ENCODE measurements at places on chromosomes 11 and 22.

DNA sequence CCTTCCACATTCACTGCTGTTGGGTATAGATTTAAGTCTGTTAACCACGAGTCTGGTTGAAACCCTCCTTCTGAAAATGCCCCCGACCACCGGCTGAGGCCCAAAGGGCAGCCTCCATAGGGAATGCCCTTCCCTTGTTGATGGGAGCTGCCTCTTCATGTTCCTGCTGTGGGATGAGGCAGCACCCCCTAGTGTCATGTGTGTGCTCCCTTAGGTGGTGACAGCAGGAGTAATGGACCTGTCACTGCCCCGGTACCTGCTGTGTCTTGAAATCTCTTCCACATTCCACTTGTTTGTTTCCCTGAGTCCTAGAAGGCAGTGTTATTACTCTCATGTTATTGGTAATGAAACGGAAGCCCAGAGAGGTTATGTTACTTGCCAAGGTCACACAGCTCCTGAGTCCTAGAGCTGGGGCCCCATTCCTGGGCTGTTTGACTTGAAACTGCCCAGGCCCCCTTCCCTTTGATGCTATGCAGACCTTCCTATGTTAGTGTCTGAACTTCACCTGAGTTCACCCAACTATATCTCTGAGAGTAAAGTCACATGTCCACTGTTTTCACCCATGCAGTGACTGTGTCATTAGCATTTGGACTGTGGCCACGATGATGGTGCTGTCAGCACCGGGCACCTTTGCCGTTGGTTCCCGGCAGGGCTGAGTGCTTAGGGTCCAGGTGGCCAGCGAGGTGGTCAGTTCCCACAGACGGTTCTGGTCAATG is 234.3 kb downstream of the TBC1D22A start:
- DNase-seq, result no peak

DNA sequence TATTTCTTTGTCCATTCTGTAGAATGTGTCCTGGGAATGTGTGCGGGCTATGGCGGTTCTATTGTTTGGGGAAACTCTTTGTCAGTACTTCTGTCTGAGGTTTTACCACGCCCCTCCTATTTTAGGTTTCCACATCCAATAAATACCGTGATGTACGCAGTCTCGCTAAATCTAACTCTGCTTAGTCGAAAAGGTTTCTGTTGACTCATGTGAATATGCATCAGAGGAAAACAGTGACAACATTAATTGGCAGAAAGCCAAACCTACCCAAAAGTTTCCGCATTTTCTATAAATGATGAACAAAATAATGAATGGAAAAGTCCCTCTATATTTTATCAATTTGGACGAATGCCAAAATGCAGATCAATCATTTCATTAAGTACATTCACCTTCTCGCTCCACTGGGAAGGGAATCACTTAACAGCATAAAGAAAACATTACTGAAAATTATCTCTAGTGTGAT is 143.4 kb downstream of the MAML2 start:
- peak; percentile 39 for DNase-seq

DNA sequence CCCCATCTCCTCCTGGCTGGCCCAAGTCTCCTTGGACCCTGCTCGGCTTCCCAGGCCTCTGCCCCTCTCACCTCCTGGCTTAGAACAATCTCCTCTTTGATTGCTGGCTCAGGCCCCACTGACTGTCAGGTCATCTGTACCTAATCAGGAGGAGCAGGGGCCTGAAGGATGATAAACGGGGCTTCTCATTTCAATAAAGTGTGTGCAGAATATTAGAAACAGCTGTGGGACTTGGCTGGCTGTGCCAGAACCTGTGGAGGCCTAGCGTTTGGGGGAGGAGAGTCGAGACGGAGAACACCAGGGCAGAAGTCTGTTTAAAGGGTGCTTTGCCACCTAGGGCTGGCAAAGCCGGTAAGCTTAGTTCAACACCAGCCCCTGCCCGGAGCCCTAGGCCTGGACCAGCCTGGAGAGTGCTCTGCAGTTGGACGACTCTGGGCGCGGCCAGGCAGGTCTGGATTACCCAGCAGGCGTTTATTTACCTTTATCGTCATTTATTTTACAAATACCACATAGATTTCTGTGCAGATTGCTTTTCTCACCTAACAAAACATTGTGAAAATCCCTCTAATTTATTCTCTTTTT is 10.1 kb upstream of the VSIG10L2 start:
- no peak for DNase-seq

GRCh38 chr22:33666279-33666960 is 253.9 kb downstream of the LARGE1 start:
- no peak for DNase-seq

DNA sequence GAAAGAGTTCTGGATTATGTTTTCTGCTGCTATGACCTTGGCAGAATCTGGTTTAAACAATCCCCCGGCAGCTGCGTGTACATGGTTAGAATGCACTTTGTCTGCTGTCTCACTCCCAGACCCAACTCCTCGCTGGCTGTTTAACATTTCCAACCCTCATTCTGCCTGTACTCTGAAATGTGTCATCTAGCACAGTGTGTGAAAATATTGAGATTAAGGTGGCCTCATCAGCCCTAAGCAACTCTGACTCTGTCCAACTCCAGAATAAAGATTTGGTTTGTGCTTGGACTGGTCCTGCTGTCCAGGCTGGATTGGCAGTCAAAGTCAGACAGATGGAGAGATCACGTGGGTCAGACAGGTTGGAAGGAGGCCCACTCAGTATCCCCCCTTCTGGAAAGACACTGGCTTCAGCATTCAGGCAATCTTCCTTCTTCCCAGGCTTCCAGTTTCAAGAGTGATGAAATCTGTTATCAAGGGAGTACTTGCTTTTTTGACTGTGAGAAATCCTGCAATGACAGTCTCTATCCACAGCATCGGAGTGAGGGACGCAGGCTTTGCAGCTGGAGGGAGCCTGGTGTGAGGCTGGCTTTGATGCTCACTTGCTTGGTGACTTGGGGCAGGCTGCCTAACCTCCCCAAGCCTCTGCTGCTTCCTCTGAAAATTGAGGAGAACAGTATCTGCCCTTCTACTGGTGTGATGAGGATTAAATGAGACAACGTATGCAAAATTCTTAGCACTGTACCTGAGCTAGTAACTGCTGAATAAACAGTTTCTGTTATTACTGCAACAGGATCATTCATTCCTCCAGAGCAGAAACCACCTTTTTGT is 29.8 kb downstream of the ABTB2 start:
- no peak for DNase-seq

DNA sequence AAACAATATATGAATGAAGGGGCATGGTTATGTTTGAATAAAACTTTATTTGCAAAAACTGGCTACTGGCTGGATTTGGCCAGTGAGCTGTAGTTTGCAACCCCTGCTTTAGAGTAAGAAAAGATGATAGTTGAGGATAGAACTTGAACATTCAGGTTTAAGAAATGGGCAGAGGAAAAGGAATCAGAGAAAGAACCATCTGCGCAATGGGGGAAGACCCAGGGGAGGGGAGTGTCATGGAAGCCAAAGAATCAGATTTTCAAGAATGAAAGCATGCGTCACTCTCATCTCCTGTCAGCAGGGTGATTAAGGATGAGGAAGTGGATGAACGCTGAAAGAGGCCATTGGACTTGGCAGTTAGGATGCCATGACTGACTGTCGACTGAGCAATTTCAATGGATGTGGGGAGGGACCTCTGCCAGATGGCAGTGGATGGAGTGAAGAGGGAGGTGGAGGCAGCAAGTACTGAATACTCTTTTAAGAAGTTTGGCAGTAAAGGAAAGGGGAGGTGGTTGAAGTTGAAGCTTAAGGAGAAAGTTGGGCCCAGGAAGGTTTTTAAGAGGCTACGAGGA is 21.2 kb downstream of the FAT3 start:
- DNase-seq, result no peak

DNA sequence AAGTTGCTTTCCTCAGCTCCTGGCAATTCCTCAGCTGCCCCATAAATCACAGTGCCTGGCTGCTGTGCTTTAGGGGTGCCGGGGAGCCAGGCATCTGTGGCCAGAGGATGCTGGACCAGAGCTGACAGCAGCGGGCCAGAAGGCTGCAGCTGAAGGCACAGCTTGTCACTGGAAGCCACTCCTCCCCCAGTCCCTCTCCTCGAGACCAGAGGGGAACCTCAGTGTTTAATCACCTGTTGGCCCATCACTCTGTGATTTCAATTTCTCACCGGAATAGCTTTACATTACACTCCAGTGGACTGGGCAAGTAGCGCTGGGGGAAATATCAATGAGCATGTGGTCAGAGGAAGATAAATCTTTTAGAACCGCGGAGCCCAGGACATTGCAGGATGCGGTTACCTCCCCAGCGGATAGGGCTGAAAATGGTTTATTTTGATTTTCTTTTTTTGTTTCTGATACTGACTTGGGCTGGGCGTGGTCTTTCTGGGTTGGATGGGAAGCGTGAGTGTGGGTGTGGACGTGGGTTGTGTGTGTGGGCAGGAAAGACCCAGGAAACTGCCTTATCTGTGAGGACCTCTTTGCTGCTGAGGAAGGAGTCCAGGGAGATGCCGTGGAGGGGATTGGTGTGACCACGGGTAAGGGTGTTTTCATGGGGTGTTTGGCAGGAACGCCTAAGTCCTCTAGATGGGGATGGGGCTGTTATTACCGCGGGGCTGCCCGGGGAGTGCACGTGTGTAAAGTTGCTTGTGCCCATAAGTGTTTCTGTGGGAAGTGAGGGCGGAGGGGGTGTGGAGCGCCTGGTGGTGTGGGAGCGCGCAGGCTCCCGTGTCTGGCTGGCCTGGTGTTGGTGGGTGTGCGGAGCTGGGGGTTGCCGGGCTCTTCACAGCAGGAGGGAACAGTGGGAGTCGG is 4.0 kb downstream of the DAGLA start:
- peak; percentile 43 for DNase-seq

GRCh38 chr11:87236368-87236767 is 198.6 kb downstream of the TMEM135 start:
- DNase-seq, result no peak

- DNase-seq, result no peak
Observed at GRCh38 chr11:30992513-30992849, 377.1 kb downstream of the DCDC1 start.

All from CD14-positive monocyte (primary cell).